ENCODE measurements at places on chromosomes 7 and 10.

GRCh38 chr7:134799377-134799776, 19.9 kb downstream of the CALD1 start:
- DNase-seq: no peak

DNA sequence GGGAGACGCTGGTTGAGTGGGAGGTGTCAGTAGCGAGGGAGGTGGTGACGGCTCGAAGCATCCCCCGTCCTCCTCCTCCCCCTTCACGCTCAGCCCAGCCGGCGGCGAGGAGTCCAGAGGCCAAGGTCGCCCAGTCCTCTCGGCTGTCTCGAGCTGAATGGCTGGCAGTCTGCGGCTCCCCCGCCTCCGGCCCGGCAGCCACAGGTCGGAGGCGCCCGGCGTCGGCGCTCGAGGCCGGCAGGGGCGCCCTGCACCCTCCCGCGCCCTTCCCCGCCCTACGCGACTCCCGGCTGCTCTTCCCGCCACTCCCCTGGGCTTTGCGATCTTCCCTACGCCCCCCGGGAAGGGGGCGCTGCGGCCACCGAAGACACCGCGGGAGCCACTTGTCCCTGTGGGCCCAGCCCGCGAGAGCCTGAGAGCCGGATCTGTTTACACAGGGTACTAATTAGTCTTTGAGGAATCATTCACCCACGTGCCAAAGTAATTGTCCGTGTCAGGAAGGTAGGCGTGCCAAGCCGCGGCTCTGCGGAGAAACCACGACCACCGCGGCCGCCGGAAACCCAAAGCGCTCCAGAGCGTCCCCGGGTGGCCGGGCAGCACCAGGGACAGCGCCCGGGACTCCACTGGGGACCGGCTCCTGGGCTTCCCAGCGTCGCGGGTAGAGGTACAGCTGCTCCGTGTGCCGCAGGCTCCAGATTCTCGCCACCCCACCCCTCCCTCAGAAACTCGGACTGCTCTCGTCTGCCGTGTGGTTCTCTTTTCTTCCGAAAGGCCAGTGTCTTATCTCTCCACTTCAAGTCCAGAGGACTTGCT, at the start of gene NXPH1:
Gene NXPH1 (plus strand): TSS at position 133 of the 813 bp plus-strand sequence.
- no peak for DNase-seq

GRCh38 chr10:15197276-15197675, 28.8 kb upstream of the NMT2 start:
- peak; percentile 73 for DNase-seq

DNA sequence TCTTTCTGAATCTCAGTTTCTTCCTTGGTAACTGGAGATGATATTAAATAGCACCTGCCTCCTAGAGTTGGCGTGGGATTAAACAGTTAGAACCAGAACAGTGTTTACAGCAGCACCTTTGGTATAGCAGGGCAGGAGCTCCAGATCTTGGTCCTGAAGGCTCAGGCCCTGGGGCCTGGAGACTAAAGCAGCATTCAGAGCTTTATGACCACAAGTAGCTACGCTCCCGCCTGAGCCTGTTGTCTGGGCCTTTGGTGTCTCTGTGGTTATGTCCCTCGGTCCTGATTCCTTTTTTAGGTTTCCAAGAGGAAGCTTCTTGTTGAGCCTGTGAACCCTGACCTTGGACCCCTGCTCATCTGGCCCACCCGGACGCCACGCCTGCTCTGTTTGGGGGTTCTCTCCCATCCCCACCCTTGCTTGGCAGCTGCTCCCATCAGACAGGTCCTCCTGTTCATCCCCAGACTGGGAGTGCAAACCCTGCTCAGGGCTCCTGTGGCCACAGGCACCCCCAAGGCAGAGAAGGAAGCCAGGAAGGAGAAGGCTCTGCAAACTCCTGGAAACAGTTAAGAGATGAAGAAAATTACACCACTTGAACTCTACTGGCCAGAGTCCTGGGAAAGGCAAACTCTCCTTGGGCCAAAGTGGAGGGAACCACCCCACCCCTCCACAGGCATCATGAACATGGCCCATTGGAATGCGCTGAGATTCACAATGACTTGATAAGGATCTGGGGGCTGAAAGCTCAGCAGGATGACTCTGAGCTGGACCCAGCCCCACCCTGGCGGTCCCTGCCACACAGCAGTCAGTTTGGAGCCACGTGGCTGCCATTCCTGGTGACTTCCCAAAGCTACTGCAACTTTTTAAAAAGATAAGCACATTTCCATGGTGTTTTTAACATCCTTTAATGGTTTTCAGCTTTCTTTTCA, 50.1 kb upstream of the TMEM72 start:
- peak; percentile 98 for DNase-seq

DNA sequence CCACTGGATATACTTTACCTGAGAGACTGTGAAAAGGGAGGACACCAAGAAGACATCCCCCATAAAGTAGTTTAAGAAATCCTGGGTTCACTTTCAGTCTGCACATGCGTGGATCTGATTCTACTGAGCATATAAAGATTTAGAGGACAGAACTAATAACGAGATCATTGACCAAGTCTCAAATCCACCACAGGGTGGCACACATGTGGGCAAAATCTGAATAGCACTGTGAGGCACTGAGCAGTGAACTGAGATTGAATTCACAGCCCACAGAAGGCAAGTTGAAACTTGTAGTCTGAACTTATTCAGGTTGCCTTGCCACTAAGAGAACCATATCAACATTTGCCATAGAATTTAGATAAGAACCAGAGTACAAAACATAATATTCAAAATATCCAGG, 818.6 kb downstream of the GRID1 start:
- DNase-seq: peak; percentile 2

- no peak for DNase-seq
Observed at GRCh38 chr7:4299431-4299830, 382.7 kb upstream of the FOXK1 start.

DNA sequence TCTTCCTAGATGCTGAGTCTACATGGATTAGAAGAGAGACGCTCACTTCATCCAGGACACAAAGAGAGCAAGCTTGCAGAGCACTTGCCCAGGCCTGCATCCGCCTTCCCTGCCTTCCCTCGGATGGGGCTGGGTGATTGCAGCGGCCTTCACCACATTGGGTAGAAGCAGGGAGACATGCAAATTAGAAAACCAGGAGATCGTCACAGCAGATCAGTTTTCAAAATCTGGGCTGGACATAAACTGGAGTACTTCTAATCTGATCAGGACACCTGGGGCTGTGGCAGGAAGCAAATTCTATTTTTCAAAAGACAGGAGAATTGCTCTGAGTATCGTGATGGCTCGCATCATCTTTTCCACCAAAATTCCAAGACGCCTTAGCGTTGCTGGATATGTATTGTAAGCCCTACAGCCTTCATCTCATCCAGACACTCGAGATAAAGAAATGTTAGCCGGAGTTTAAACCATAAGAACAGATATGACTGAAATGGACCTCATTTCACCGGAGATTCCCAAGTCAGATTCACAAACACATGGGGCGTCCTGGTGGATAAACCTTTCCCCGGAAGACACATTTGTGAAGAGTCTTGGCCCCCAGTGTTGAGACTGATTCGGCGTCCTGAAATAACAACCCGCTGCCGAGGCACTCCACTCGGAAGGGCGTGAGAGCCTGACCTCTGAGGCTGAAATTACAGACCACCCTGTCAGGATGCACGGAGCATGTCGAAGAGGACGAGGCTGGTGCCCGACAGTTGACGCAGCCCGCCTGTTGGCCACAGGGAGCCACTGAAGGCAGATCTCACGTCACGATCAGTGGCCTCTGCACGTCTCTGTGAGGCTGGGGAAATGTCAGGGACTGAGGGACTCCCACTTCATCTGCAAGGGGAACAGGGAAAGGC, 91.2 kb upstream of the PARD3 start:
- no peak for DNase-seq

DNA sequence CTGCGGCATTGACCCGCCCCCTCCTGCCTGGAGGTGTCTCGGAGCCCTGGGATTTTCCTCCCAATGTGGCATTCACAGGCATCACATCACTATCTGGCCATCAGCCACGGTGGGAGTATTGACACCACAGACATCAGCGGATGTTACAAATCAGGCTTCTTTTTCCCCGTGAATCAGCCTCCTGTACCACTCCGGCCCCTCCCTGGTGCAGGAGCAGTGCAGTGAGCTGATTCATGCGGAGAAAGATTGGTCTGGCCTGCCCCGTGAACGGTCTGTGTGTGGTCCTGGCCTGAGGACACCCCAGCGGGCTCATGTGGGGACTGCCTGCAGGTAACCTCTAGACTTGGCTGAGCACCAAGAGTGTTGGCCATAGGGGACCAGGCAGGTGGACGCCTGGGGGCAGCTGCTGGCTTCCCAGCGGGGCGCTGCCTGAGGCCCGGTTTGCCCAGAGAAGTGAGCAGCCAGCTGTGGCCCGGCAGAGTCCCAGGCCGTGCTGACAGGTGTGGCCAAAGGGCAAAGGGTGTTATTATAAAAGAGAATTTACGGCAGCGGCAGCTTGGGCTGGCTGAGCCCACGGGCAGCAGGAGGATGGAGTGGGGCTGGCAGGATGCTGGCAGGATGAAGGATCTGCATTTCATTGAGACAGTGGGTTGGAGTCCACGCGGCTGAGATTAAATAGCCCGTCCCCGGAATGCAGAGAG, 32.1 kb upstream of the GNA12 start:
- no peak for DNase-seq

GRCh38 chr10:78859769-78860168, 209.0 kb upstream of the ZMIZ1 start:
- DNase-seq: no peak

DNA sequence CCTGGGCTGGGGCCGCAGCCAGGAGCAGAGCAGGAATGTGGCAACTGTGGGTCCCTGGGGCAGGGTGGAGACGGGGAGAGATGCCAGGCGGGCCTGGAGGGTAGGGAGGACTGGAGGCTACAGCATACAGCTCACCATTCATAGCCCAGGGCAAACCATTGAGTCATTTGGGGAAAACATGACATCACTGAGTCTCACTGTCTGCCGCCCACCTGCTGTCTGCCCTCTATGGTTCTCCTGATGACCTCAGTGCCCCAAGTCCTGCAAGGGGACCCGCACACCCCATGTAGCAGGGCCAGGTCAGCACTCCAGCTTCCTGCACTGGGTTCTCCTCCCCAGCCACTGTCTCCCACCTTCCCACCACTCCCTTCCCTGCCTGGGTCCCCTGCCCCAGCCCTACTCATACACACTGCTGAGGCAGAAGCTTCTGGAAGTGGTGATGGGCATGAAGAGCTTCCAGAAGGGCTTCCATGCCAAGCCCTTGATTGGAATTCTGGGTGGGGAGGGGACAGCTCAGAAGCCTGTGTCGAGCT, 10.4 kb downstream of the CHST3 start:
- DNase-seq: peak; percentile 64

- no peak for DNase-seq
Observed at GRCh38 chr7:137458399-137458798, 114.9 kb upstream of the PTN start.

DNA sequence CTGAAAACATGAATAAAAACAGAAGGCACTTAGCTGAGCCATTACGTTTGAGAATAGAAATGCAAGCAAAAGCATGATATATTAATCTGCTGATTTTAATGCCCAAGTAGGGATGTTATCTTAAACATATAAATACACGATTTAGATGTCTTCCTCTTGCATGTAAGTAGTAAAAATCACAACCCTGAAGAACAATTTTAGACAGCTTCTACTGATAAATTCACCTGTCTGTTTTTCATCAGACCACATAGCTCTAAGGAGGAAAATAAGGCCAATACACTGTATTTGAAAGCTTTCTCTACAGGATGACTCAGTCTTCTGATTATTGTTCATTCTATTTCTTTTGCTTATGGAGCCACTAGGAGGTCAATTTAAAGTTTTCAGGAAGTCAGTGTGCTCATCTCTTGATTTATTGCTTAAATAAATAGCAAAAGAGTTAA, 210.9 kb upstream of the CHRM2 start:
- DNase-seq: no peak

GRCh38 chr10:30823651-30824050, 194.1 kb upstream of the LYZL2 start:
- no peak for DNase-seq

GRCh38 chr7:16647435-16647960, 1.5 kb downstream of the BZW2 start:
- no peak for DNase-seq

GRCh38 chr7:145360511-145361100, 524.8 kb upstream of the TPK1 start:
- DNase-seq: no peak

GRCh38 chr7:127891144-127891543, 140.1 kb downstream of the LRRC4 start:
- DNase-seq: no peak

GRCh38 chr7:77651575-77652162, 44.6 kb upstream of the RSBN1L start:
- DNase-seq: peak; percentile 67

- no peak for DNase-seq
Observed at GRCh38 chr10:86673216-86673826, 5.0 kb downstream of the LDB3 start.

GRCh38 chr7:4833691-4834600, 27.9 kb downstream of the PAPOLB start:
- DNase-seq: no peak

- no peak for DNase-seq
Observed at GRCh38 chr7:7848246-7848645, 120.3 kb upstream of the GLCCI1 start.

GRCh38 chr7:68146983-68147382, 1150.3 kb downstream of the TYW1 start:
- no peak for DNase-seq

DNA sequence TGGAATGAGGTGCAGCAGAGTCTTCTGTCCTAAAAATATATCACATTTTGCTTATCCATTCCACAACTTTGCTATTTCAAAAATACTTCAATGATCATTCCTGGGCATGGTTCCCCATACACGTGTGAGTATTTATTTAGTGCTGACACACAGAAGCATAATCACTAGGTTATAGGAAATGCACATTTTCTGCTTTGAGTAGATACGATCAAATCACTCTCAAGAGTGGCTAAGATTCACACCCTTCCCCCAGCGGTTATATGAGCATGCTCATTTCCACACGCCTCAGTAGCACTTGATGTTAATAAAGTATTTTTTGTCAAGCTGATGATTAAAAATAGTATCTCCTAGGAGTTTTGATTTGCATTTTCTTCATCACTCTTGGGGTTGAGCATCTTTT, 93.5 kb upstream of the LRRC4 start:
- no peak for DNase-seq

- DNase-seq: no peak
Observed at GRCh38 chr7:95605275-95605674, 9.0 kb upstream of the PDK4 start.

- DNase-seq: no peak
Observed at GRCh38 chr10:3748484-3748883, 36.5 kb downstream of the KLF6 start.

DNA sequence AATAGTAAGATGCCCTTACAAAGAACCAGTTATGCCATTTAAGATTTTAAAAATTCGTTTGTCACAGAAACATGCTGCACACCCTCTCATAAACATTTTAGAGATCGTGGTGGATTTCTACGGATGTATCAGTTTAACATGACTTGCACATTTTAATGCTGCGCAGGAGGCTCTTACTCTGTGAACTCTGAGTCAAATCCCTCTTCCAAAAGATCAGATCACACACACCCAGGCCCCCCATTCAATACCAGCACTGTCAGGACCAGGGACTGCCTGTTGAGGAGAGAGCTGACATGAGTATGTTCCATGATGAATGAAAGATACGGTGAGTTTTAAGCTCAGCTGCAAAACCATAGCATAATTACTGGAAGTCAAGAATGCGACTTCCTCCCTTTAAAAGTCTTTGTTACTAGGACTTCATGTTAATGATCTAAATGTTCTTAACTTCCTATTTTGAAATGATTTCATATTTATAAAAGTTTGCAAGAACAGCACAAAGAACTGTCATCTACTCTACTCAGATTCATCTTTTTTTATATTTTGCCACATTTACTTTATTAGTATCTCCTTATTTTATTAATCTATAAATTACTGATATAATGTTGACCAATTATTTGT, 500.2 kb downstream of the GLRX3 start:
- no peak for DNase-seq
